Fibroblast of skin of right biceps (primary cell): ENCODE measurements at places on chromosomes 13 and 19.

GRCh38 chr13:44627441-44627840 lies 51.3 kb upstream of the TSC22D1 start:
- peak; percentile 84 for DNase-seq

DNA sequence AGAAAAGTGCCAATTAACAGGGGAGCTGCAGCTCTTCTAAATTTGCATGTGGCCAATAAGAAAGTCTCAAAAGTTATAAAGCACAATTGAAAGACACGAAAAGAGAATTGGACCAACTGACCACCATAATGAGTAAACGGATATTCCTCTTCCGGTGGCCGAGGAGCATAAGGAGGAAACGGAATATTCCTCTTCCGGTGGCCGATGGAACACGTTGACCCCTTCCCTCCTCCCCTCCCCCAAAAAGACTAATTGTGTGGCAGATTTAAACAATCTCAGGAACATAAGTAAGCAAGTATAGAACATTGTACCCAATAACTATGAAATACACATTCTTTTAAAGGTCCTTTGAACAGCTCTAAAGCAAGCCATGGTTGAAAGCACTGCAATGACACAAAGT lies 41.2 kb upstream of the TUBGCP3 start:
- no peak for DNase-seq

GRCh38 chr19:42440357-42441048 lies 2.2 kb downstream of the CXCL17 start:
- DNase-seq, result peak; percentile 61

- DNase-seq, result no peak
These were observed 10.9 kb downstream of the GNA15 start for GRCh38 chr19:3146677-3147100.

- no peak for DNase-seq
These were observed 32.3 kb downstream of the ATP7B start for GRCh38 chr13:51978796-51979556.

DNA sequence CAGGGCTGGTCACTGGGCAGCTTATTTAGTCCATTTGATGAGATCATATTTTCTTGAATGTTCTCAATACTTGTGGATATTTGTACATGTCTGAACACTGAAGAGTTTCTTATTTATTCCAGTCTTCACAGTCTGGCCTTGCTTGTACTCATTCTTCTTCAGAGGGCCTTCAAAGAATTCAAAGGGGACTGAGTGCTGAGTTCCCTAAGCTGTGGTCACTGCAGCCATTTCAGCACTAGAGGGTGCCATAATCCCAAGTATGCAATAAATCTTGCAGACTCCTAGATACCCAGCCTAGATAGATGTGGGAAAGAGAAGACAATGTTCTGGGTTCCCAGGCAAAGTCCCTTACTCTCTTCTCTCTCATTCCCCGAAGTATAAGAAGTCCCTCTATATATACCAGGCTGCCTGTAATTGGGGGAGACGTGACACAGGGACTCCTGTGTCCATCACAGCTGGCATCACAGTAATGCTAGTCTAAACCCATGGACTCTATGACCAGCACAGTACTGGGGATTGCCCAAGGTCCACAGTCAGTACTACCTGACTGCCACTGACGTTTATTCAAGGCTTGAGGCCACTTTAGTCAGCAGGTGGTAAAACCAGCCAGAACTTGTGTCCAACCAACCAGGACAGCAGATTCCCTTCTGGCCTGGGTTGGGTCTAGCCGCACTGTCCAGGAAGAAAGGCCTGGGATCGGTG lies 8.9 kb upstream of the VN1R1 start:
- peak; percentile 12 for DNase-seq

- DNase-seq, result no peak
These were observed 41.7 kb downstream of the RYR1 start for GRCh38 chr19:38475176-38475575.

DNA sequence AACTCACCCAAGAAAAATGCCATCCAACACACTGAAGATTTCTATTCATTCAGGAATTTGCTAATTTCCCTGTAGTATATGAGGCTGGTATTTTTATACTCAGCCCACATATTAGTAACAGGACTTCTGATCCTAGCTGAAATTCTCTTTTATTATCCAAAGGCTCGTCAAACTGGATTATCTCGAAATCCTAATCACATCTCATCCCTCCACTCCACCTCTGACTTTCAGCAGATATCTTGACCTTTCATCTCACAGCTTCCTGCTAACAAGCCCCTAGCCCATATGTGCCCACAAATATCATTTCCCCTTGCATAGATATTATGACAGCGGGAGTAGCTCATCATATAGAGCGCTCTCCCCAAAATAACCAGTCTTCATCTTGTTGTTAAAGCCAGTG lies 279.7 kb downstream of the FGF14 start:
- DNase-seq, result no peak

- DNase-seq, result no peak
These were observed 11.3 kb downstream of the SOX1 start for GRCh38 chr13:112078216-112078615.

DNA sequence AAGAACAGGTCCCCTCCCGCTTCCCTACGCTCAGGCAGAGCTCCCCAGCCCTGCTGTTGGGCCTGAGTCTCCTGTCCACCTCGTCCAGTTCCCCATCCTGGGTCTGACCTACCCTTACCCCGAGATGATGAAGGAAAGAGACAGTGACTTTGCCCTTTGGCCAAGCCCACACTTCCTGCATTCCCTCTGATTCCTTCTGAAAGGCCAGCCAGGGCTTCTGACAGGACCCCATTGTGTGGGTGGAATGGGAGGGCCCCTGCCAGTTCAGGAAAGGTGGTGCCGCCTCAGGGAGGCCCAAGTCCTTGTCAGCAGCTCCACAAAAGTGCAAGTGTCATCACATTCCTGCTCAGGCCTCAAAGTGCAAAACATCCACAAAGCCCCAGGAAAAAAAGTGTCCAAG lies 177.8 kb downstream of the PAN3 start:
- no peak for DNase-seq

GRCh38 chr13:66574606-66575005 lies 655.5 kb downstream of the PCDH9 start:
- DNase-seq, result peak; percentile 44

DNA sequence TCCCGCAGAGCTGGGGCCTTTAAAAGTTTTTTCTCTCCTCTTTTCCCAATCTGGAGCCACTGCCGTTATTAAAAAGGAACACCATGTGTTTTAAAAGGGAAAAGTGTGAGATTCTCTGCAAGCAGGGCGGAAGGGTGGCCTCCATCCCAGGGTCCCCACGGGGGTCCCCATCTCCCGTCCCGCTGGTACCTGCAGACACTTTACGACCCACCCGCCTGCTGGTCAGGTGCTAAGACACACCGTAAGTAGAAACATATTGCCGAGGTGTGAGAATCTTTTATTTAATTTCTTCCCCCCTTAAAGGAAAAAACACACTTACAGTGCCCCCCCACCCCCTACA lies 1.8 kb downstream of the CRLF1 start:
- no peak for DNase-seq
